Natural killer cell treated with Interleukin-12 subunit alpha and Interleukin-12 subunit beta and Interleukin-15 and Interleukin-18, amount 100 ng/mL, for 72 hours (primary cell): ENCODE measurements at places on chromosomes 3 and 15.

GRCh38 chr3:15497964-15498363 lies 23.5 kb downstream of the COLQ start:
- no peak for DNase-seq

DNA sequence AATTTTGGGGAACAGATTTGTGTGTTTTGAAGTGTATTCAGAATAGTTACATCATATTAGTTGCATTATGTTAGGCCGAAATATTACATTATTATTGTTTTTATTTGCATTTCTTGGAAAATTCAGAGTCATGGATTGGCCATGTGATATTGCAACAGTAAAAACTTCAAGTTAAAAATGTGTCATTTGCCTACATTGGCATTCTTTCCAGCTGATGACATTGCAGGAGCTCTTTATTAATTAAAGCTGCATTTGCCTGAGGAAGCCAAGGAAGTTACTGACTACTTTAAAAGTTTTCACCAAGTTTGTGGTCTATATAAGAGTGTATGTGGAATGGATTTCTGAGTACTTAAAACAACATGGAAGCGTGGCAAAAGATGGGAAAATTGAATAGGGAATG lies 726.4 kb upstream of the SGO1 start:
- no peak for DNase-seq

GRCh38 chr15:95765161-95765560 lies 565.3 kb upstream of the NR2F2 start:
- DNase-seq: no peak

DNA sequence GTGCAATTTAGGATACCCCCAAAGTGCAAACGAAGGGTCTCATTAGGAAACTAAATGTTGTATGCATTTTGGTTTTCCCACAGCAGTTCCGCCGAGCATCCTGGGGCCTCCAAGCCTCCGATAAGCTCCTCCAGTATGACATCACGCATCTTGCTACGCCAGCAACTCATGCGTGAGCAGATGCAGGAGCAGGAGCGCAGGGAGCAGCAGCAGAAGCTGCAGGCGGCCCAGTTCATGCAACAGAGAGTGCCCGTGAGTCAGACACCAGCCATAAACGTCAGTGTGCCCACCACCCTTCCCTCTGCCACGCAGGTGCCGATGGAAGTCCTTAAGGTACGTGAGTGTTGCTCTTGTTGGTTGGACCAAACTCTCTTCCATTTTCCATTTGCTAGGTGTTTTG lies 120.5 kb upstream of the SAMMSON start:
- DNase-seq: no peak

GRCh38 chr3:158794936-158795518 lies 6.8 kb upstream of the MFSD1 start:
- no peak for DNase-seq

GRCh38 chr3:66719796-66720356 lies 219.1 kb upstream of the LRIG1 start:
- DNase-seq: no peak

DNA sequence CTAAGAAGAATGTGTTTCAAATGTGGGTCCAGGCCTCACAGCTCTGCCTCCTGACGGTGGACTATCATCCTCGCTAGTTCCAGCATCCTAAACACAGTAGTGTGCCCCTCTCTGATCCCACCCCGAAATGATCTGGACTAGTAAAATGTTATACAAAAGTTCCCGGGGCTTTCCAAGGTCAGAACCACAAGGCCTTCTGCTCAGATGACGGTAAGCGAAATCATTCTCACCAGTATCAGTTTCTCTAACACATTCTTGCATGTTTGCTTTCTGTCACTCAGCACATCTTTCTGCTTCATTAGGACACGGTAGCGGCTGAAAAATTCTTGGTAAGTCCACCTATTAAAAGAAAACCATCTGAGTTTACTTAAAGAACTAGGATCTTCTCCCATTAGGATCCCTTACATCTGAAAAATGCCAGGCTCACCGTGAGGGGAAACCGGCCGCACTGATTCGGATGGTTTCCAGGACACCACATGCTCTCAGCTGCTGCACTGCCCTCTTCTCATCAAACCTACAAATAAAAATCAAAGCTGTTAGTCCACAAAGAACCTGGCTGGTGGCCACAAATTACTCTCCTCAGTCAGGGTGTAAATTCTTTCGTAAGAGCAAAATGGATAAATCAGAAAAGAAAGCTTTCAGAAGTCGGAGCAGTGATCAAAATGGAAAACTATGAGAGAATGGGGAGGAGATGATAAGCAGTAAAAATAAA lies 83.9 kb upstream of the MYO5C start:
- DNase-seq: no peak

- no peak for DNase-seq
Observed at GRCh38 chr3:71163198-71163918, 420.2 kb downstream of the FOXP1 start.

- DNase-seq: no peak
Observed at GRCh38 chr3:113555138-113555537, 22.8 kb downstream of the SIDT1 start.
